ENCODE measurements at places on chromosomes 6 and 20.

DNA sequence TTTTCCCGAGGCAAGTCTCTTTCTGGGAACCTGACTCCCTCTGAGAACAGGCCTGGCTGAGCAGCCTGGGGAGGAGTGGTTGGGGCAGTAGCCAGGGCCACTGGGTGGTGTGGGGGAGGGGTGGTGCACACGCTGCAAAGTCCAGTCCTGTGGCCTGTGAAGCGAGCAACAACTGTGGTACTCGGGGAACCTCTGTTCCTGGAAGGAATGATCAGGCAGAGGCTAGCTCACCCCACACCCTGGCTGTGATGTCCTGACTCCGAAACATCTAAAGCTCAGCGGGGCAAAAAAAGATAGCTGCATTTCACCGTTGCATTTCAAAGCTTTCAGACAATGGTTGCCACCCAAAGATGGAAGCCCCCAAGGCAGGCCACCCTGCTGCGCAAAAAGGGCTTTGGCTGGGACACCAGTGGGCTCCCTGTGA, 25.5 kb downstream of the PCK1 start:
- no peak for DNase-seq

GRCh38 chr20:25503936-25504335, 81.4 kb downstream of the NINL start:
- no peak for DNase-seq

GRCh38 chr6:154428897-154429296, 72.3 kb upstream of the IPCEF1 start:
- no peak for DNase-seq

GRCh38 chr6:121695329-121695728, 259.9 kb downstream of the GJA1 start:
- no peak for DNase-seq

GRCh38 chr6:68087399-68088133, 547.5 kb upstream of the ADGRB3 start:
- no peak for DNase-seq

GRCh38 chr20:37364013-37364926, 18.3 kb downstream of the SRC start:
- DNase-seq, result no peak

GRCh38 chr20:43909720-43910119, 4.9 kb upstream of the TOX2 start:
- DNase-seq, result no peak

- no peak for DNase-seq
These were observed 135.1 kb downstream of the ID4 start for GRCh38 chr6:19972221-19972620.
